Right atrium auricular region (tissue), 2 donors: ENCODE measurements at places on chromosomes 12 and 14.

DNA sequence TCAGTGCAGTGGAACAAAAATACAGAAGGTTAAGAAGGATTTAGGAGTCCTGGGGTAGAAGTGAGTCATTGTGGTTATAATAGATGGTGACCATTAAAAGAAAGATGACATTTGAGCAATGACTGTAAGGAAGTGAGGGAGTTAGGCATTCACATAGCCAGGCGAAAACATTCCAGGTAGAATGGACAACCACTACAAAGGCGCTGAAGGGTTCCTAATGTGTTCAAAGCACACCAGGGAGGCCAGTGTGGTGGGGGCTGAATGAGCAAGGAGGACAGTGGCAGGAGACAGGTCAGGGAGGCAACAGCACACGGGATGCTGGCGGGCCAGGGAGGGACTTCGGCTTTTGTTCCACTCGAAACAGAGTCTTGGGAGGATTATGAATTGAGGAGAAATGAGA, 129.9 kb downstream of the NPAS3 start:
- H3K36me3 ChIP-seq, result no peaks in the 10 kb centered on the region
- DNase-seq, result no peak
- no peaks in the 10 kb centered on the region for H3K4me1 ChIP-seq
- no peaks in the 10 kb centered on the region for H3K27me3 ChIP-seq
- no peak overlapping the region for H3K4me3 ChIP-seq

- no peaks in the 10 kb centered on the region for H3K27me3 ChIP-seq
- peaks cover 66% of the 10 kb centered on the region for H3K36me3 ChIP-seq
- no peak overlapping the region for H3K4me3 ChIP-seq
- H3K27ac ChIP-seq, result peak overlapping the region; percentile 89
- no peak for DNase-seq
- H3K4me1 ChIP-seq, result peaks cover 69% of the 10 kb centered on the region
These were observed 45.0 kb downstream of the GIT2 start for GRCh38 chr12:109951136-109951535.

GRCh38 chr14:54599966-54600716, 33.2 kb downstream of the SAMD4A start:
- no peak for DNase-seq
- H3K4me1 ChIP-seq, result peaks cover 30% of the 10 kb centered on the region
- H3K27ac ChIP-seq, result no peak overlapping the region

- H3K27me3 ChIP-seq, result no peaks in the 10 kb centered on the region
- H3K27ac ChIP-seq, result peak overlapping the region; percentile 5
- no peak overlapping the region for H3K4me3 ChIP-seq
These were observed 9.0 kb downstream of the TNS2 start for GRCh38 chr12:53058674-53059433.

DNA sequence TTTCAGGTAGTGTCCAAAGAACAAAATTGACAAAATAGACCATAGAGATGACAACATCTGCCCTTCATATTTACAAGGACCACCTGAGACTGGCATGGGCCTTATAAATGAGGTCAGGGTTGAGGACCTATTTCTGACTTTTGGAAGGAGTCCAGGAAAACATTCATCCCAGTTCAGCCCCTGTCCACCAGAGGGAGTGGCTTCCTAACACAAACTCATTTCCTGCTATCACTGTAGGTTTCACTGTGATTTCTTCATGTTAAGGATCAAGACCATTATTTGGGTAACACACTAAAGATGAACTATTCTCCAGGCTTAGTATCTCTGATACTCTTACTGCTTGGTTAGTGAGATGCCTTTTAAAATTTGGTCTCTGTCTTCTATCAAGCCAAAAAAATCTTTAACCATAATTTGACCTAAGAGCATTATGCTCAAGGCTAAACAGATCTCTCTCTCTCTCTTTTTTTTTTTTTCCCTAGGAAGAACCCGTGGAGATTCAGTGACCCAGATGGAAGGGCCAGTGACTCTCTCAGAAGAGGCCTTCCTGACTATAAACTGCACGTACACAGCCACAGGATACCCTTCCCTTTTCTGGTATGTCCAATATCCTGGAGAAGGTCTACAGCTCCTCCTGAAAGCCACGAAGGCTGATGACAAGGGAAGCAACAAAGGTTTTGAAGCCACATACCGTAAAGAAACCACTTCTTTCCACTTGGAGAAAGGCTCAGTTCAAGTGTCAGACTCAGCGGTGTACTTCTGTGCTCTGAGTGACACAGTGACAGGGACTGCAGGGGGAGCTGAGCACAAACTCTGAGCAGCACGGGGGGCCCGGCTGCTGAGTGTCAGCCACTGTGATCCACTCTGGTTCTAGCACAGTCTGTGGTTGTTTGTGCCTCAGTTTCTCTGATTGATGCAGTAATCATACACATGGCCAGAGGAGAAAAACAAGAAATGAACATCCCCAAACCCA, 267.6 kb upstream of the OR4E1 start:
- no peaks in the 10 kb centered on the region for H3K36me3 ChIP-seq
- no peak overlapping the region for H3K27ac ChIP-seq
- H3K4me3 ChIP-seq, result no peak overlapping the region
- no peaks in the 10 kb centered on the region for H3K4me1 ChIP-seq
- H3K27me3 ChIP-seq, result no peaks in the 10 kb centered on the region
- DNase-seq, result no peak

DNA sequence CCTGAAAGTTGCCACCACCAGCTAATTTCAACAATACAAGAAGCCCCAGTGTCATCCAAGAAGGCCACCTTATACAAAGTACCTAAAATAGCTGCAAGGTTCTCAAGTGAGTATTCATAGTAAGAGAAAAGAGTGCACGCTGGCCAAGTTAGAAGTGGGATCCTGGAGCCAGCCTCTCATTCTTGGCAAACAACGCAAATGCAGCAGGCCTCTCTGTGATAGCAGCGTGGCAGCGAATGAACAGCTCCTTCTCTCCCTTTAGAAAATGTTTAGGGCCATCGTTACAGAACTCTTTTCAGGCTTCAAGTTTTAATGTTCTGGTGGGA, 78.0 kb upstream of the IFNG-AS1 start:
- no peak for DNase-seq
- peak overlapping the region; percentile 60 for H3K27ac ChIP-seq
- H3K4me3 ChIP-seq, result no peak overlapping the region
- no peaks in the 10 kb centered on the region for H3K27me3 ChIP-seq
- no peaks in the 10 kb centered on the region for H3K4me1 ChIP-seq
- H3K36me3 ChIP-seq, result no peaks in the 10 kb centered on the region

DNA sequence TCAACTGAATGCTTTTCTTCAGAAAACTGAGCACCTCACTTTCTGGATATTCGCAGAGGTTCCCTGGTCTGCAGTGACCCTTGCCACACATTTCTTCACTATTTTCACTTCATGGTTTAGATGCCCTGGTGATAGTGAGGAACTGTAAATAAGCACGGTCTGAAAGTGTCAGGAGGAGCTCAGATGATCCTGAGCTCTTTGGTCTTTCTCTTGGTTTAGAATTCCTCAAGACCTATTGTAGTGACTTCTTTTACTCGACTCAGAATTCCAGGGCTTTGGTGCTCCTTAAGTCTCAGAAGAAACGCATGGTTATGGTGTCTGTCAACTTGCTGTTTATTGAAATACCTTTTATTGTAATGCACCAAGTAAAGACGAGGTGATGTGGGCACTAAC, 84.0 kb downstream of the SAMD4A start:
- H3K4me3 ChIP-seq, result no peak overlapping the region
- no peaks in the 10 kb centered on the region for H3K36me3 ChIP-seq

GRCh38 chr12:115891556-115892164, 385.8 kb downstream of the MED13L start:
- no peaks in the 10 kb centered on the region for H3K27me3 ChIP-seq
- no peak overlapping the region for H3K4me3 ChIP-seq
- H3K4me1 ChIP-seq, result no peaks in the 10 kb centered on the region
- H3K36me3 ChIP-seq, result no peaks in the 10 kb centered on the region

GRCh38 chr14:105010891-105011291, 10.0 kb downstream of the CDCA4 start:
- peaks cover 5% of the 10 kb centered on the region for H3K36me3 ChIP-seq
- no peak overlapping the region for H3K4me3 ChIP-seq
- DNase-seq, result no peak
- H3K27ac ChIP-seq, result no peak overlapping the region
- H3K27me3 ChIP-seq, result no peaks in the 10 kb centered on the region

GRCh38 chr12:39440781-39441180, 2.1 kb downstream of the KIF21A start:
- H3K4me1 ChIP-seq, result no peaks in the 10 kb centered on the region
- peak overlapping the region; percentile 80 for H3K4me3 ChIP-seq
- no peaks in the 10 kb centered on the region for H3K27me3 ChIP-seq
- peak overlapping the region; percentile 97 for H3K27ac ChIP-seq
- no peak for DNase-seq

DNA sequence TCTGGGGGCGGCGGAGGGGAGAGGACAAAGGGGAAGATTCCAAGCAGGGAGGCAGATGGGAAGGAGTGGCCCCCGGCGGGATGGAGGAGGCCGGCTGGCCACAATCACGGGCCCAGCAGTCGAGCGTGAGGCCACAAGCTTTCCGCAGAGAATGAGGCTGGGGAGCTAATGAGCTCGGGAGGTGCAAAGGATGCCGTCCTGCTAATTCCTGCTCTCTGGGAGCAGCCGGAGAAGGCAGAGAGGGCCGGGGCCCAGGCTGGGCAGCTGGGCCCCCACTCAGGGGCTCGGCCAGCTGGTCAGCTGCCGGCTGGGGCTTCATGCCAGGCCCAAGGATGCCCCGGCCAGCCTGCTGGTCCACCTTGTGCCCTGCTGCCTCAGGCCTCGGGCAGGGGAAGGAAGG, 98.1 kb upstream of the LHX5 start:
- no peak for DNase-seq
- H3K27me3 ChIP-seq, result no peaks in the 10 kb centered on the region
- no peaks in the 10 kb centered on the region for H3K36me3 ChIP-seq
- no peaks in the 10 kb centered on the region for H3K4me1 ChIP-seq

DNA sequence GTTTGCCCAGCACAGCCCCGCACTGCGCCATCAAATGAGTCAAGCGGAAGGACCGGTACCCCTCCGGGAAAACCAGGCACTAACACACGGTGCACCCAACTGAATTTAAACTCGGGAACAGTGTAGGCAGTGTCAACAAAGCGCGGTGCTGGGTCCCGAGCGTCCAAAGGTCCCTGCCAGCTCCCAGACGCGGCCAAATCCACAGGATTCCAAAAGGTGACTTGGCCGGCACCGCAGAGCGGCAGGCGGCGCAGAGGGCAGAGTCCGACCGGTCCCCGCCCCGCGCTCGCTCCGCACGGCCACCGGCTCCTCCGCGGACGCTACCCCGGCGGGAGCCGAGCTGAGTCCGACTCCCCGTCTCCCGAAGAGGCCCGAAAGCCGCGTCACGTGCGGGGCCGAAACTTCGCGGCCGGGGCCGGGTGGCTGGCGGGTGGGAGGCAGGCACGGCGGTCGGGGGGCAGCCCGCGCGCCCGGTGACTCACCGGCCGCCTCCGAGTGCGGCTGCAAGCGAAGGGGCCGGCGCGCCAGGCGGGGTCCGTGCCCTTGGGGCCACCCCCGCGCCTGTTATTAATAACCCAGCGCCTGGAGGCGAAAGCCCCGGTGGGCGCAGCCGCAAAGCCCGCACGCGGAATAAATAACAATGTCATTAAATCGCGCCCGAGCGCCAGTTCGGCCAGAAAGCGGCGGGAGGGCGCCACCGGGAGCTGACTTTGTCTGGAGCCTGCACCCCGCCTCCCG, 863 bp downstream of the DENND5B start:
- H3K36me3 ChIP-seq, result no peaks in the 10 kb centered on the region
- H3K4me1 ChIP-seq, result no peaks in the 10 kb centered on the region
- peak overlapping the region; percentile 89 for H3K4me3 ChIP-seq
- H3K27ac ChIP-seq, result peak overlapping the region; percentile 97
- peak; percentile 84 for DNase-seq
- H3K27me3 ChIP-seq, result no peaks in the 10 kb centered on the region

DNA sequence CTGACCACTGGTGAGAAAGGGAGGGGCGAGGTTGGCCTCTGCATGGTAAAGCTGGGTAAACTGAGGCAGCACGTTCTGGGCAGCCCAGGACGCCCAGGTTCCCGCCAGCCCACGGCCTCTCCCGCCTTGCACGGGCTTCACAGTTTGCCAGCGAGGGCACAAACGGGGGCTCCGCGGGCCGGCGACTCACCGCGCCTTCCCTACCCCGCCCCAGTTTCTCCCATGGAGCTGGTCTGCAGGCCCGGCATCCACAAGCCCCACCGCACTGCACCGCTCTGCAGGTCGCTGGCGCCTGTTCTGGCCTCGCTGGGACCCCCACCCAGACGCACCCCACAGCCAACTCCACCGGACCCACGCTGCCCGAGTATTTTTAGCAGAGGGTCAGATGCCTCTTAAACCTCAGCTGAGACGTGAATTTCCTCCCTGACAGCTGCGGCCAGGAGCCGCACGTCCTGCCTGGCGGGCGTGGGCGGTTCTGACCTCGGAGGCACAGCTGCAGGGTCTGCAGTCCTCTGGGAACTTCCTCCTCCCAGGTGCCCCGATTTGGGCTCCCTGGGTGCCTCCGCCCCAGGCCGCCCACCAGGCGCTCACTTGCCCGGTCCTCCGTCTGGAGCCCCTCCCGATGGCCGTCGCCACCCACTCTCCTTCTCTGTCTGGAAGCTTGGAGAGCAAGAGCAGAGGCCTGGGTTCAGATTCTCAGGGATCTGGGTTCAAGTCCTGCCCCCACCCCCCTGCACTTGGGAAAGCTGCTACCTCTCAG, 29.5 kb upstream of the INF2 start:
- H3K4me1 ChIP-seq, result peaks cover 13% of the 10 kb centered on the region
- H3K4me3 ChIP-seq, result no peak overlapping the region
- no peak for DNase-seq
- H3K36me3 ChIP-seq, result no peaks in the 10 kb centered on the region
- no peaks in the 10 kb centered on the region for H3K27me3 ChIP-seq

- peaks cover 59% of the 10 kb centered on the region for H3K36me3 ChIP-seq
- no peaks in the 10 kb centered on the region for H3K4me1 ChIP-seq
- H3K4me3 ChIP-seq, result no peak overlapping the region
- H3K27me3 ChIP-seq, result no peaks in the 10 kb centered on the region
- H3K27ac ChIP-seq, result no peak overlapping the region
These were observed 14.3 kb upstream of the DERA start for GRCh38 chr12:15896867-15897266.

DNA sequence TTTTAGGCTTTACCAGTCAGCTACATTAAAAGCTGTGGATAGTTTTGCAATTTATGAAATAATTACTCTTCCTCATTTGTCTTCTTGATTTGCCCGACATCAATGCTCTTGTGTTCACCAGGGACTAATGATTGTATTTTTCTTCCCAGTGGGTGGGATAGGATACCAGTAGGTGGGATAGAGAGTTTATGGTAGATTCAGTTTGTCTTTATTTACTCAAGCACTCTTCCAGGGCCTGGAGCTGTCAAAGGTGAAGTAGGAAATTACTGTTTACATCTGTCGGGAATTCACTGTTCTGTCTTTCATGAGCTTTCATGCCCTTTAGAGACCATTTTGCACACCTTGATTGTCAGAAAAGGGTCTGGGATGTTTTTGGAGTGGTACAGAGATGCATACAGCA, 36.6 kb downstream of the ETV6 start:
- no peak overlapping the region for H3K4me3 ChIP-seq
- no peaks in the 10 kb centered on the region for H3K27me3 ChIP-seq
- no peak for DNase-seq
- no peaks in the 10 kb centered on the region for H3K36me3 ChIP-seq

GRCh38 chr12:24212496-24212895, 263.0 kb upstream of the SOX5 start:
- no peaks in the 10 kb centered on the region for H3K4me1 ChIP-seq
- no peak overlapping the region for H3K27ac ChIP-seq
- no peaks in the 10 kb centered on the region for H3K36me3 ChIP-seq
- no peak overlapping the region for H3K4me3 ChIP-seq
